ENCODE measurements at places on chromosomes 6 and 20.
A peak's percentile ranks its signal among the peaks of the same experiment; 100 is the strongest.

DNA sequence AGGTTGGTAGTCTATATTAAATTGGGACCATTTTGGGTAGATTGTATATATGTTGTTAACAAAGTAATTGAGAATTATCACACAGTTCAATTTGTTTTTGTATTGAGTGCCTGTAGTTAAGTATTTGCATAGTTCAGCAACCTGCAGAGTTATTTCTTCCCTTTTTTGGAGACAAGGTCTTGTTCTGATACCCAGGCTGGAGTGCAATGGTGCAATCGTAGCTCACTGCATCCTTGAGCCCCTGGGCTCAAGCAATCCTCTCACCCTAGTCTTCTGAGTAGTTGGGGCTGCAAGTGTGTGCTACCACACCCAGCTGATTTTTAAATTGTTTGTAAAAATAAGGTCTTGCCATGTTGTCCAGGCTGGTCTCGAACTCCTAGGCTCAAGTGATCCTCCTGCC is 250.5 kb downstream of the UTRN start:
- H3K4me1 ChIP-seq = no peaks in the 10 kb centered on the region
- no peaks in the 10 kb centered on the region for H3K27me3 ChIP-seq
- peaks cover 2% of the 10 kb centered on the region for H3K36me3 ChIP-seq
- DNase-seq = no peak
- no peak overlapping the region for H3K4me3 ChIP-seq

DNA sequence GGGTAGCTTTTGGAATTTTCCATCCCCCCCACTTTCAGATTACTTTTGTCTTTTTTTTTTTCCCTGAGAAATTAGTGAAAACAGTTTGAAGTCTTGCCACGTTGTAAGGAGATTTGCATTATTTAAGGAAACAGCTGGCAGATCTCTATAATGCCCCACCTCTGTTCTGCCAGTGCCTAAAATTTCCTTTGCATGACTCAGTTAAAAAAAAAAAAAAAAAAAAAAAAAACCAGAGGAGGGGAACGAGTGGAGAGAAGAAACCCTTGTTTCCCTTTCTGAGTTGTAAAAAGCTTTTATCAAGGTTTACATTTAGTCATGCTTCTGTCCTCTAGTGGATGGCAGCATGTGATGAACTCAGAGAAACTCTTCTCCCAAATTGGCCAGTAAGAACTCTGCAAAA is 33.5 kb downstream of the CARMIL1 start:
- no peaks in the 10 kb centered on the region for H3K27me3 ChIP-seq
- no peak overlapping the region for H3K27ac ChIP-seq
- H3K36me3 ChIP-seq = no peaks in the 10 kb centered on the region
- H3K4me1 ChIP-seq = peaks cover 3% of the 10 kb centered on the region

GRCh38 chr6:44223319-44224028 is at the start of gene SLC29A1:
Gene SLC29A1 (plus strand): TSS chr6:44223595. CDS start chr6:44227314, 3,719 bp downstream.
- H3K4me1 ChIP-seq = peaks cover 62% of the 10 kb centered on the region
- H3K27ac ChIP-seq = no peak within 1 kb of the TSS
- H3K36me3 ChIP-seq = peaks cover 2% of the 10 kb centered on the region
- H3K4me3 ChIP-seq = peak within 1 kb of the TSS; percentile 62
- peak; percentile 57 for DNase-seq

- peaks cover 17% of the 10 kb centered on the region for H3K4me1 ChIP-seq
- no peaks in the 10 kb centered on the region for H3K36me3 ChIP-seq
- no peak for DNase-seq
Measured at GRCh38 chr6:21663966-21664313, 70.4 kb downstream of the SOX4 start.

GRCh38 chr6:127186889-127187288 is 68.4 kb downstream of the RSPO3 start:
- no peaks in the 10 kb centered on the region for H3K27me3 ChIP-seq
- no peak overlapping the region for H3K4me3 ChIP-seq
- H3K4me1 ChIP-seq = no peaks in the 10 kb centered on the region
- no peaks in the 10 kb centered on the region for H3K36me3 ChIP-seq

GRCh38 chr6:14016935-14017625 is 92.3 kb downstream of the RNF182 start:
- no peak overlapping the region for H3K4me3 ChIP-seq
- no peaks in the 10 kb centered on the region for H3K36me3 ChIP-seq
- no peak for DNase-seq
- H3K27ac ChIP-seq = no peak overlapping the region

GRCh38 chr6:57252975-57253374 is 30.9 kb upstream of the RAB23 start:
- H3K27me3 ChIP-seq = no peaks in the 10 kb centered on the region
- H3K27ac ChIP-seq = no peak overlapping the region
- no peak for DNase-seq

Measured in trophoblast cell (in vitro differentiated cells and primary cell).